ENCODE measurements at places on chromosomes 3 and 15.
A peak's percentile ranks its signal among the peaks of the same experiment; 100 is the strongest.

GRCh38 chr3:165696496-165696895 is 140.7 kb downstream of the BCHE start:
- no peak for DNase-seq

- DNase-seq, result no peak
Observed at GRCh38 chr3:16816048-16816780, 68.5 kb upstream of the PLCL2 start.

- peak; percentile 99 for DNase-seq
Observed at GRCh38 chr3:123960781-123961507, at the start of gene CCDC14. CCDC14 (minus strand) TSS chr3:123961229; CDS start chr3:123961173, 56 bp downstream.

GRCh38 chr3:175224051-175224450 is 364.9 kb downstream of the NAALADL2 start:
- no peak for DNase-seq

GRCh38 chr3:39705351-39705900 is 104.0 kb upstream of the MYRIP start:
- DNase-seq, result no peak

DNA sequence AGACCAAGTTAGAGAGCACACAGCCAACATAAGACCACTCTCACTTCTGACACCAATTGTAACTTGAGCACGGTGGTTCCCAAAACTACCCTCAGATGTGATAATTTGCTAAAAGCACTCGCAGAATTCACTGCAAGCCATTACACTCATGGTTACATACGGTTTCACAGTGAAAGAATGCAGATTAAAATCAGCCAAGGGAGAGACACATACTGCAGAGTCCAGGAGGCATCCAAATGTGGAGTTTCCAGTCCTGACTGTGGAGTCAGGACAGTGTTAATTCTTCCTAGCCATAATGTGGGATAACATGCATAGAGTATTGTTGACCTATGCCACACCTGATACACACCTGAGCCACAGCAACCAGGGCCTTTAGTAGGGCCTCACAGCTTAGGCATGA is 956.4 kb downstream of the NTRK3 start:
- DNase-seq, result no peak

GRCh38 chr3:27752926-27753325 is 30.8 kb upstream of the EOMES start:
- DNase-seq, result no peak

DNA sequence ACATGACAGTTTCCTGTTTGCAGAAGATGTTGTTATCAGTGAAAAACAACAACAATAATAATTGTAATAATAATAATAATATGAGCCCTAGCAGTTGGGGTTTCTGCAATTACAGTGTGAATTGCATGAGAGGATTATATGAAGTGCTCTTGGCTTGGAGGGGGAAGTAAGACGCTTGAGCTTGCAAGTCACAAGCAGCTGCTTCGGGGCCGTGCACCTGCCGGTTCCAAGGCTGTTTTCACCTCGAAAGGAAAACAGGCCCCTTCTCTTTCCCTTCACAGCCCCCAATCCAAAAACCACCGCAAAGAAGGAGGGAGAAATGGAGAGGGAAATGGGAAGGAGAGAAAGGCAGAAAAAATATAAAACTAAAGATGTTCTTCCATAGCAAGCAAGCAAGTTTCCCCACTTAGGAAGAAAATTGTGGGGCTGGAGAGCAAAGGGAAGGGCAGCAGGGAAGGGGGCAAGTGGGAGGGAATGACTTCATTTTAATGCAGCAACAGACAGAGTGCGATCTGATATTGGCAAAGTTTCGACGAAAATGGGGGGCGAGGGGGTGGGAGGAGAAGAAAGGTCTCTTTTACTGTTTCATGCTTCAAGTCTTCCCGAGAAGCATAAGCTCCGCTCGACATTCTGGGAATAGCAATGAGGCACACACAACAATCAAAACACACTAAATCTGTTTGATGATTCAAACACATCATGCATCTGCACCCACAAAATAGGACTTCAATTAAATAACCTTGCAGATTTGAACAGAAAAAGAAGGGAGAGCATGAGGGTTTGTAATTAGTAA is 284.2 kb upstream of the ATP11B start:
- no peak for DNase-seq

DNA sequence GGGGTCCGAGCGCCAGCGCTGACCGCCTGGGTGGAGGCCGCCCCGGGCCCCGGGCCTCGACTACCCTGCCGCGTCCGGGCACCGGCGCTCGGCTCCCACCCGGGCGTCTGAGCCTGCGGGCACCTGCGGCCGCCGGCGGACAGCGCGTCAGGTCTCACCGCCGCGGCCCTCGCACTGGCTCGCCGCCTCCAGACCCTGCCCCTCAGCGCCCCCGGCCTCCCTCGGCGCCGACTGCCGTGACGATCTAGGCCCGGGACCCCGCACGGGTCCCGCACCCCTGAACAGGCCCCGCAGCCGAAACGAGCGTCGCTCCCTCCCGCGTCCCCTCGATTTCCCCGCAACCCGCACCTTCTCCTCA is 297 bp downstream of the PRC1 start:
- peak; percentile 5 for DNase-seq

- no peak for DNase-seq
Observed at GRCh38 chr15:101551696-101552591, 62.4 kb upstream of the PCSK6 start.

GRCh38 chr15:98658831-98659699 is 10.7 kb downstream of the IGF1R start:
- DNase-seq, result peak; percentile 54

- DNase-seq, result peak; percentile 52
Observed at GRCh38 chr3:58008141-58009025, at the start of gene FLNB. FLNB (plus strand) TSS chr3:58008422; CDS start chr3:58008565, 143 bp downstream.

DNA sequence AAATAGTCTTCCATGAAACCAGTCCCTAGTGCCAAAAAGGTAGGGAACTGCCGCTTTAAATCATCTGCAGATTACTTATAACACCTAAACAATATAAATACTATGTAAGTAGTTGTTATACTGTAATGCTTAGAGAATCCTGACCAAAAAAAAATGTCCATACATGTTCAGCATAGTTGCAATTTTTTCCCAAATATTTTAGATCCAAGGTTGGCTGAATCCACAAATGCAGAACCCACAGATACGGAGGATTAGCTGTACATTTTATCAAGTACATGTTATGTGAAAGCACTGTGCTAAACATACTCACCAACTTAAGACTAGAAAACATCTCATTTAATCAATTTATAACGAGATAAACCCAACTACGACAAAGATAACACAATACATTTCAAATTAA is 9.3 kb downstream of the MSL2 start:
- DNase-seq, result no peak

DNA sequence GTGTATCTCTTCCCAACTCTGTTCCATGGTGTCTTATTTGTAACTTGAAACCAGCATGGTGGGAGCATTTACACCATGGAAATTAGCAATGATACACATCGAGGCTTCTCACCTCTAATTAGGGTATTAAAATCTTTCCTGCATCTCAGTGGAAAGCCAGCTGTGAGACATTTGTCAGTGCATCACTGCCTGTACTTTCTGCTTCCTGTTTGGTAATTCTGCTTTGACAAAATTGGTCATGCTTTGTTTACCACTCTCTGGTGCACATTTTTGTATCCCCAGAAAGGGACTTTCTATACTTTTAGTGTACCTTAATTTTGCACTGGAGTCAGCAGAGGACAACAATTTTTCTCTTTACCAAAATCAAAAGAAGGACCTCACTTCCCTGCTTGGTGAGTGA is 402.1 kb downstream of the PDCD6IP start:
- DNase-seq, result no peak

GRCh38 chr3:119831022-119831421 is 49.1 kb downstream of the NR1I2 start:
- no peak for DNase-seq

DNA sequence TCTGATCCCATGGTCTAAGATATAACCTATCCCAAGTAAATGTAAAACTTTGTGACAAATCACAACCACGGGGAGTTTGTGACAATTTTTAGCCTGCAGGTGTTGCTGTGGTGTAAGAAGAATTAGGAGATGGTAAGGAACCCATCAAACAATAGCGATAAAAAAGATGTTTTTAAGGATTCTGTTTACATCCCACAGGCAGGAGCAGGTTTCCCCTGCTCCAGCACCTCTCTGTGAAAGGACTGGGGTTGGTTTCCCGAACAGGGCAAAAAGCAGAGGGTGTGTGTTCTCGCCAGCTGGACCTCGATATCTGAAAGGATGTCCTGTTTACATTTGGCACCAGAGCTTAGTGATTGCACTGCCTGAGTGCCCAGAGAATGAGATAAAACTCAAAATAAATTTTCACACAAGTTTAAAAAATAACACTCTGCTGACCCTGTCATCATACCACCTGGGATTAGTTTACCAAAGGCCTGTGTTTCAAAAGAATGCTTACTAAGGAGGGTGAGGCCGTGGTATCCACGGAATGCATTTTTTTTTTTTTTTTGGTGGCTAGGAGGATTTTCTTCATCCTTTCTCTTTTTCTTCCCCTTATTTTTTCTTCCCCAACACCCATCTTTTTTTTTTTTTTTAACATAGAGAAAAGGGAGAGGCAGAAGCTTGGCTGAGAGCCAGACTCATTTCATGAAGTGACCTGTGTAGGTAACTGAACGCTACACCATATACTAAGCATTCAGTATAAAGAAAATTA is 151.8 kb upstream of the DPH6 start:
- DNase-seq, result peak; percentile 51

- peak; percentile 9 for DNase-seq
Observed at GRCh38 chr15:36497901-36498300, 81.5 kb upstream of the CDIN1 start.

GRCh38 chr3:152232679-152233078 is 36.0 kb upstream of the MBNL1 start:
- no peak for DNase-seq

DNA sequence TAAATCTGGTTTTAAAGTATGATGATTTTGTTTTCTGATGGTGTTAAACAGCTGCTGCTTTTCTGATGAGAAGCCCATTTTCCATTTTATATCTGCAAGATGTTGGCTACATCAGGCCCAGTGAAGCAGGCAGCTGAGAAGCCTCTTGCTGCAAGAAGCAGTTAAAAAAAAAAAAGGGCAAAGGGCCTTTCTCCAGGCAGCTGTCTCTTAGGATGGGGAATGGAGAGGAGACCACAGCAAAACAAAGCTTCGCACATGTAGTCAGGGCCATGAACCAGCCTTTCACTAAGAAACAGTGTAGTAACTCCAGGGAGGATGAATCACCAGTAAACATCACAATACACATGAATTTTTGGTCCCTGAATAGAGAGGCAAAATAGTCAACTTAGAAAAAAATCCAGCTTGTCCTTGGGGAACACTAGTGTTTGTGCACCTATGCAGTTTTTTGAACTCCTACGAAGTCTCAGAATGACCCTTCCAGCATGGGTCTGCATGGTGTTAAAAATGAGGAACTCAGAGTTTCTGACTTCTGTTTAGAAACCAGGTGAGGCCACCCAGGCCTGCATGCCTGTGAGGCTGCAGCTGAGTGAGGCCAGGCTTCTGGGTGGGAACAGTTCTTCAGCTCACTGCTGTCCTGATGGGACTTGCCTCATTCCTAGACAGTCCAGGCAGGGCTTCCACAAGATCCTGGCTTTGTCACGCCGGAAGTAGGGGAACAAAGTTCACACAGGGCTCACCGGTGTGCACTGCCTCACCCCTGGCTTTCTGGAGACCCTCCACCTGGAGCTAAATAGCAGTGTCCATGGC is 518.7 kb downstream of the MCTP2 start:
- DNase-seq, result no peak

GRCh38 chr3:106435899-106436453 is 567.2 kb upstream of the CBLB start:
- no peak for DNase-seq

GRCh38 chr3:168820810-168821415 is 725.2 kb upstream of the GOLIM4 start:
- DNase-seq, result no peak

DNA sequence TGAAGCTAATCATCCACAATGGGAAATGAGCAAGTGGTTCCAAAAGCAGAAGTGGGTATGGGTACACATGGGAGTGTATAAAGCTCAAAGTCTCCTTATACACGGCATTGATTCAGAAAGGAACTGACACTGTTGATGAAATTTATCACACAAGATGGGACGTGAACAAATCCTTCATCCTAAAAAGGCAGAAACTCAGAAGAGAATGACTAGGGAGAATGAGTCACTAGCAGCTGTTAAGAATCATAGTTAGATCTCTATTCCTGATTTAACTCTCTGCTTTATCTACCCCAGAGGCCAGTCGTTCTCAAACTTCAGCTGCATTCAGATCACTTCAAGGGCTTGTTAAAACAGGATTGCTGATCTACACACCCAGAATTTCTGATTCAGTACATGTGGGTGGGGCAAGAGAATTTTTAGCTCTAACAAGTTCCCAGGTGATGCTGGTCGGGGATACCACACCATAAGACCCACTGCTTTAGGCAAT is 97.7 kb upstream of the PHLDB2 start:
- peak; percentile 92 for DNase-seq

- no peak for DNase-seq
Observed at GRCh38 chr3:153628591-153628990, 466.6 kb downstream of the RAP2B start.

- DNase-seq, result no peak
Observed at GRCh38 chr3:195210266-195210973, 60.5 kb downstream of the XXYLT1 start.

- no peak for DNase-seq
Observed at GRCh38 chr3:183159333-183159732, 3.2 kb downstream of the LAMP3 start.

DNA sequence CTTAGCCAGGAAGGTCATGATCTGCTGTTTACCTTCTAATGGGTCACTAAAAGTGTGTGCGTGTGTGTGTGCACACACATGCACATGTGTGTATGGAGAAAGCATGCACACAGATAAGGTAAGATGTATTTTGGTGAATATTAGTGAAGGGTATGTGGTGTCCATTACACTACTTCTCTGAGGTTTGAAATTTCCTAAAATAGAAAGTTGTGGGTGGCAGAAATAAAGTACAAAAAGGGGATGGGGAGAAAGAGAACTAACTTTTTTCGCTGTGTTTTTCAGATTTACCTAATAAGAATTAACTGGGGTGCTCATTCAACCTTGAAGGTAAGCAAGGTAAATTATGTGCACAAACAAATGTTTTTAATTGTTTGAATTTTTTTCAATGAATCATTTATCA is 24.4 kb upstream of the NR2E3 start:
- DNase-seq, result no peak

DNA sequence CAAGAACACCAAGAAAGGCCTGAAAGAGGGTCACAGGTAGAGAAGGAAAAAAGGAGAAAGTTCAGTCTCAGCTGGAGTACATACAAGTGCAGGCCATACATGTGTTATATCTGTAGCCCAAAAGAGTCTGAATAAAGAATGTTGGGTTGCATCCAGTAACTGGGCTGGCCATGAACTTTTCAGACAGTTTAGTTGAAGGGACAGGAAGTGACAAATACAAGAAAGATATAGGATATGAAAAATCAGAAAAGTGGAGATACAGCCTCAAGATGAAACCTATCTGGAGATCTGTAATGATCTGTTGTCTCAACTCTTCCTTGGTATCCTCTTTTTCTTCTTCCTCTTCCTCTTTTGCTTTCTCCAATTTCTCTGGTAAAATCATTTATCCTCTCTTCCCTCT is 671.7 kb downstream of the MECOM start:
- DNase-seq, result peak; percentile 27

- DNase-seq, result no peak
Observed at GRCh38 chr3:195757827-195758226, 37.0 kb downstream of the MUC20 start.

Data from M059J (cell line).